ENCODE measurements at places on chromosomes 12 and 14.

DNA sequence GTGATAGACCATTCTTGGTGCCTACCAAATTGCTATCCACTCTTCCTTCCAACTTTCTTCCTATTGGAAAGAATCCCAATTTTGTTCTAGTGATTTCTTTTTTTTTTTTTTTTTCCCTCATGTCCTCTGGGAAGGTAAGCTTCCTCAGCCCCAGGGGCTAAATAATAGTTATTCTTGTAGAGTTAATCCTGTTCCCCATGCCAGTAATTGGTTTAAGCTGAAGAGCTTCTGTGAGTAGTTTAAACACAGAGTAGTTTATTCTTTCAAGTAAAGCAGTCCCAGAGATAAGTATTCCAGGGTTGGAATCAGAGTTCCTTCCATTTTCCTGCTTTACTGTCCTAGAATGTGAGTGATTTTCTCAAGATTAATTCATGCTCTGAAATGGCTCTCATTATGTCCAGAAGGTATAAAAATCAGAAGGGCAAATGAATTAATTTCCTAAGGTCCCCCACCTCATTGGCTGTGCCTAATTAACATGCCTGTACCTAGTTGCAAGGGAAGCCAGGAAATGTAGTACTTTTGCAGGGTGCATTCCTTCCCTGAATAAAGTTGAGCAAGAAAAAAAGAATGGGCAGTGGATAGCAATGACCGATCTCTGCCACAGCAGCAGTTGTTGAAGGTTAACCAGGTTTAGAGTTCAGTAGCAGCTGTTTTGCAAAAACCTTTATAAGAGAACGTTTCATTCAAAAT lies 97.8 kb downstream of the PLEKHA5 start:
- no peak for DNase-seq

GRCh38 chr14:20607617-20608016 lies 16.4 kb upstream of the RNASE12 start:
- no peak for DNase-seq

DNA sequence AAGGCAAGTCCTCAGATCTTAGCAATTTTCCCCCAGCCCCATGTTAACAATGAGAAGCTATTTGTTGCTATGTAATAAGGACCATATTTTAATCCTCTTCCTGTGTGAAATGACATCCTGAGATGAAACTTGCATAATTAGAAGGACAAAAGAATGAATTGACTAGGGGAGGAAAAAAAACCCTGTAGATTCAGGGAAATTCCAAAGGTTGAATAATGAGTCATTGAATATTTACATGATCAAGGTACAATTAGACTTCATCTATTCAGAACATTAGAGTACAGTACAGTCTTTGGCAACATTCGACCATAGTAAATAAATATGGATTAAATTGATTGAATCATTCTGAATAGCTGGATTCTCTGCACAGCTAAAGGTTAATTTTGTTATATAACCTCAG lies 9.4 kb downstream of the MYBPC1 start:
- no peak for DNase-seq

DNA sequence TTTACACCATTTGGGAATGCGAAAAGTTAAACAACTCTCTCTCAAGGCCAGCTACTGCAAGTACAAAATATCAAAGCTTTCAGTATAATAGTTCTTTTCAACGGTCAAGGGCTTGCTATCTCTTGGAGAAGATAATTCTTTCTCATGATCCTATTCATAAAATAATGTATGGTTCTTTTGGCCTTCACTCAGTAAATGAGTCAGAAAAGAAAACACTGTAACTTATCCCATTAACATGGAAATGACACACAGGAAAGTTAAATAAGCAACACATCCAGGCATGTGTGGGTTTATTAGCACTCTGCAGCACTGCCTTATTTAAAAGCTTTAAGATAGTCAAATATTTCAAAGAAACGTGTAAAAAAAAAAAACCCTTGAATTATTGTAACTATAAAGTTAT lies 36.9 kb downstream of the ZFC3H1 start:
- DNase-seq = no peak

- no peak for DNase-seq
Observed at GRCh38 chr14:62185078-62185477, 422.9 kb downstream of the SNAPC1 start.

Measured in fibroblast of gingiva (primary cell).